GM23248 (cell line): ENCODE measurements at places on chromosomes 1 and 21.

- DNase-seq: peak; percentile 7
Observed at GRCh38 chr1:230510496-230510895, 84.4 kb upstream of the PGBD5 start.

GRCh38 chr1:169753549-169753948 lies 19.7 kb upstream of the SELE start:
- DNase-seq: no peak

- no peak for DNase-seq
Observed at GRCh38 chr21:22224261-22224660, 1226.1 kb downstream of the NCAM2 start.

GRCh38 chr21:37555672-37556261 lies 189.2 kb downstream of the DYRK1A start:
- no peak for DNase-seq

GRCh38 chr21:41269535-41269934 lies 47.1 kb upstream of the FAM3B start:
- DNase-seq: no peak

GRCh38 chr1:5793516-5793915 lies 198.7 kb downstream of the NPHP4 start:
- no peak for DNase-seq

- no peak for DNase-seq
Observed at GRCh38 chr1:101167891-101168290, 68.9 kb upstream of the S1PR1 start.
